CD4-positive, alpha-beta T cell treated with Interleukin-6 for 4 hours (primary cell): ENCODE measurements at places on chromosomes 16 and 17.

- DNase-seq = no peak
These were observed 30.4 kb downstream of the TMEM100 start for GRCh38 chr17:55692276-55692675.

DNA sequence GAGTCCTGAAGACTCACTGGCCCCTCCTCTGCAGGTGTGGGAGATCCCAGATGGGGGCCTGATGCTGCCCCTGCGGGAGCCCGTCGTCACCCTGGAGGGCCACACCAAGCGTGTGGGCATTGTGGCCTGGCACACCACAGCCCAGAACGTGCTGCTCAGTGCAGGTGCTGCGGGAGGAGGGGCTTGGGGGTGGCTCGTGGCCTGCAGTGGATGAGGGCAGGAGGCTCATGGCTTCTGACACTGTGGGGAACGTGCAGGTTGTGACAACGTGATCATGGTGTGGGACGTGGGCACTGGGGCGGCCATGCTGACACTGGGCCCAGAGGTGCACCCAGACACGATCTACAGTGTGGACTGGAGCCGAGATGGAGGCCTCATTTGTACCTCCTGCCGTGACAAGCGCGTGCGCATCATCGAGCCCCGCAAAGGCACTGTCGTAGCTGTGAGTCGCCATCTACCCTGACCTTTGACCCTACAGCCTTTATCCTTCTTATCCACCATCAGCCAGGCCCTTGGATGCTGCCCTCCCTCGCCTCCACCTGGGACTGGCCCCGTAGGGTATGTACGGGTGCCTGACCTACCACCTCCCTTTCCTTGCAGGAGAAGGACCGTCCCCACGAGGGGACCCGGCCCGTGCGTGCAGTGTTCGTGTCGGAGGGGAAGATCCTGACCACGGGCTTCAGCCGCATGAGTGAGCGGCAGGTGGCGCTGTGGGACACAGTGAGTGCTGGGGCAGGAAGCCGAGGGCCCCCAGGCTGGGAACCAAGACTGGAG, 3.6 kb downstream of the CORO1A start:
- peak; percentile 94 for DNase-seq

GRCh38 chr16:85752511-85753420, 1.9 kb upstream of the C16orf74 start:
- no peak for DNase-seq

GRCh38 chr16:85307552-85308364, 195.5 kb upstream of the CIBAR2 start:
- no peak for DNase-seq

DNA sequence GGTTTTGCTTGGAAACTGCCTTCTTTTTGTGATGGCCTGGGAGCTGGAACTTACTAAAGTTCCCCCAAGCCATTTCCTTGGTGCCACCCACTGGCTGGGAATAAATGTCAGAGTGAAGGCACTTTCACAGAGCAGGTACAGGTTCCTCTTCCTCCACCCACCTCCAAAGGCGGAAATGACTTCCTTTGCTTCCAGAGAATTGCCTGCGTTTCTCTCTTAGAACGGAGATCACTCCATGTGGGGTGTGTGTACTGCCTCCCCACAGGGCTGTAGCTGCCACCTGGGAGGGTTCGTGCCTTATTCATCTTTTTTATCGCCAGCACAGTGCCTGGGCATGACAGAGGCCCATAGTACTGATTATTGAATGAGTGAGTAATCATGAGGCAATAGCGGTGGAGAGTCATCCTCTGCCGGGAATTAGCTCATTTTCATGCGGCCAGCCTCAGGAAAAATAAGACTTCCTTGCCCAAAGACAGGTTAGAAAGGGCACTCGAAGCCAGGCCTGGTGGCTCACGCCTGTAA, 32.2 kb upstream of the HAS3 start:
- no peak for DNase-seq

DNA sequence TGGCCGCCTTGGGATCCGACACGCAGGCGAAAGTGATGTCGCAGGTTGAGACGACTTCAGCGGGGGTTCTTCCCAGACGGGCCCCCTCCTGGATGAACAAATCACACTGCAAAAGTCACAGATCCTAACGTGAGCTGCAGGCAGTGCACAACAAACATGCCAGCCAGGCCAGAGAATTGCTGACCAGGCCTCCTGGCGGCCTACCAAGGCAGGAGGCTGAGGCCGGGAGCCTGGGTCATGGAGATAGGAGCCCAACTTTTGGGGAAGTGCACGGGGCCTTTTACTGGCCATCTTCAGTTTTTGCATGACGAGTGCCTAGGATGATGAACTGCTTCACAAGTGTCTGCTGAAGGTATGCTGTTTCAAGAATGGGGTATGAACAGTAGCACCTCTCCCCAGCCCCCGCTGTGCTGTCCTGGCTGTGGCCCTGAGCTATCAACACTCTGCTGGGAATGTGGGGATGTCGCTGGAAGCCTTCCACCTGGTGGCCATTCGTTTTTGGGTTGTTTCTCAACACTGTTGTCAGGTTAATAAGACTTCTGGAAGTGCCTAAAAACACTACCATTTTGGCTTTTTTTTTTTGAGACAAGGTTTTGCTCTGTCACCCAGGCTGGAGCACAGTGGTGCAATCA, 12.2 kb upstream of the ROGDI start:
- no peak for DNase-seq

- DNase-seq = no peak
These were observed 84.4 kb upstream of the NUDT7 start for GRCh38 chr16:77637940-77638339.

DNA sequence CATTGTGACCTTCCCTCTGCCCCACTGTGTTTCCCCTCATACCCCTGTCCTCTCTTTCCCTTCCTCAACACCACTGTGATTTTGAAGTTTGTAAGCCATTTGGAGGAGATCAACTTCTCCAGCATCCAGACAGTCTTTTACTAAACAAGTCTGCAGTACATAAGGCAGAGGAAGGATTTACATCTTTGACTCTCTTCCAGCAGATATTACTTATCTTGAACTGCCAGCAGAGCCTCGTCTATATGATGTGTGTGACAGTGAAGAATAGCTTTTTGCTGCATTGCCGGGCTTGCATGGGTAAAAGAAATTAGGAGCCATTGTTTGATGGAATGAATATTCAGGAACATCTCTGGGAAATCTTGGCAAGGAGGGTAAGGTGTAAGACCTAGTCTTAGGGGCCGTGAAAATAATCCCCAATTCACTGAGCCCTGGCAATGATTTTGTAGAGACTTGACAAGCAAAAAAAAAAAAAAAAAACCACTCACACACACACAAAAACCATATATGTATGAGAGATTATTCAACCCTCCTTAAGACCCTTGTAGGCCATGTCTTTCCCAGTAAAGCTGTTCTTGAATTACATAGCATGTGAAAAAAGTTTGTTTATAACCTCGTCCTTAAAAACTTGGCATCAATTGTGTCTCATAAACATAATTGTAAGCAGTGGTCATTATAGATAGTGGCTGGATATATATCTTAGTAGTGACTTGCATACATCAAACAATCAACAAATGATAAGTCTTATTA, 903.9 kb downstream of the CDH11 start:
- DNase-seq = no peak

GRCh38 chr17:7307686-7308624, 527 bp downstream of the EIF5A start:
- peak; percentile 57 for DNase-seq

DNA sequence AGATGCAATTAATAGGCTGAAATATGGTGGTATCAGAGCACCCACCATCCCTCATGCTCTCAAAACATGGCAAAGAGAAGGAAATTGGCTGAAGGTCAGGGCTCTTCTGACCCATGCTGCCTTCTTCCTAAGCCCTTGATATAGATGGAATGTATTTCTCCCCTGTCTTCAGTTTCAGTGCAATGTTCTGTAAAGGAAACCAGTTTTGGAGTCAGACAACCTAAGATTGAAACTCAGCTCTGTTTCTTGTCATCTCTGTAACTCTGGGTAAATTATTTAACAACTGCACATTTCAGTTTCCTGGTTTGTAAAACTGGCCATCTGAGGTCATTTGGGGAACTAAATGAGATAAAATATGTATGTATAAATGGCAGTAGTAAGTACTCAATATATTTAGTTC, 243.9 kb downstream of the CA10 start:
- DNase-seq = no peak

DNA sequence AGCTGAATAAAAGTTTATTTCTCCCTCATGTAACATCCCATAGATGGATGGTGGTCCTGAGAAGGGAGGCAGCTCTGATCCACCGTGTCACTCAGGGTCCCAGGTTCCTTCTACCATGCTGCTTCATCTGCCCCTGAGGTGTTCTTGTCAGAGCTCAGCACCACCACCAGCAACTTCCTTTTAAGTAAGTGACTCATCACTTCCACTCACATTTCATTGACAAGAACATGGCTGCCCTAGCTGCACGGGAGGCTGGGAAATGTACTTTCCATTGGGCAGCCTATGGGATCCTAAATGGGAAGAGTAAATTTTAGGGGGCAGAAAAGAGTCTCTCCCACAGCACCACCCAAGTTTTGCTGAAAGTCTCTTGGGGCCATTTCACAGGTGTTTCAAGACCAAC, 134.7 kb downstream of the USP31 start:
- no peak for DNase-seq

- DNase-seq = no peak
These were observed 8.7 kb downstream of the ADAM11 start for GRCh38 chr17:44767493-44767892.

GRCh38 chr17:47725446-47726111, 7.5 kb upstream of the TBX21 start:
- DNase-seq = no peak

GRCh38 chr16:83907631-83908250, 8.8 kb downstream of the MLYCD start:
- no peak for DNase-seq

DNA sequence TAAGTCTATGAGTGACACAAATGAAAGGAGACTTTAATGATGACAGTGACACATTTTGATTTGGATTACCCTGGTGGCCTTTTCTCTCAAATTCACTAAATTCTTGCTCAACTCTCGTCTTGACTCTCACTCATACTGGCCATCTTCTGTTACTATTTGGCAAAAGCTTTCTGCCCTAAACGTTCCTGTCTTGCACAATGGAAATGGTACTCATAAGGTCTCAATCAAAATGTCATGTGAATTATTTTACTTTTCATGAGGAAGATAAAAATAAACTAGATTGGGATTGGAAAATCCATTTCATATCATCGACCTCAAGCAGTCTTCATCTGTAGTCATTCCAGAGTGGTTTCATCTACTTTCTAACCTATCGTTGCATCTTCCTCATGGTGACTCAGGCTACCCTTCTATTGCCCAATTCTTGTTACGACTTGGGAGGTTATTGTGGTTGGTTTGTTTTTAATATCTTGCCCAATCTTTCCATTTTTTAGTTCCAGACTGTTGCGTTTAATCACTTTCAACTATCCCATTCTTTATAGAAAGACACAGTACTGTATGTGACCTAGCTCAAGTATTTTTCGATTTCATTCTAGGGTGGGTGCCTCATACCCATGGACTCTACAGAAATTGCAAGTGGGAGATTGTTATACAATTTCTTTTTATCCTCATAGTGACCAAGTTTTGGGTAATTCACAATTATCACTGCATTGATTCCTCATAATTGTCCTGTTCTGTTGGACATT, 317.2 kb upstream of the KCNJ16 start:
- DNase-seq = no peak

- DNase-seq = no peak
These were observed 485 bp downstream of the DNAJA3 start for GRCh38 chr16:4426021-4426684.

DNA sequence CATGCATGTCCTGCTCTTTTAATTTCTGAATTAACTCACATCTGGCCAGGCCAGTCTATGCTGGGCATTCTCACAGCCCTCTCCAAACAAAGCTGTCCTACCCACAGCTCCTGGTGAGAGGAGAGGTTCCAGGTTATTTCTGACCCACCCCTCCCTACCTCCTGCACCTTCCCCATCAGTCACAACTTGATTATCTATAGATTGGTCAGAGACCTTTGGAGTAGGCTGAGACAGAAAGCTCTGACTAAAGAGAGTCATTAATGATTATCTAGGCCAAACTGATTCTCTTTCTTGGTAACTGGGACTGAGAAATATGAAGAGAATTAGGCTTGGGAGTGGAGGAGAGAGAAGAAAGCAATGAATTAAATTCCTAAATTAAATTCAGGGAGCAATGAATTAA, 1.4 kb upstream of the KRT222 start:
- no peak for DNase-seq

GRCh38 chr17:29677221-29677791, 54.6 kb upstream of the CORO6 start:
- no peak for DNase-seq

DNA sequence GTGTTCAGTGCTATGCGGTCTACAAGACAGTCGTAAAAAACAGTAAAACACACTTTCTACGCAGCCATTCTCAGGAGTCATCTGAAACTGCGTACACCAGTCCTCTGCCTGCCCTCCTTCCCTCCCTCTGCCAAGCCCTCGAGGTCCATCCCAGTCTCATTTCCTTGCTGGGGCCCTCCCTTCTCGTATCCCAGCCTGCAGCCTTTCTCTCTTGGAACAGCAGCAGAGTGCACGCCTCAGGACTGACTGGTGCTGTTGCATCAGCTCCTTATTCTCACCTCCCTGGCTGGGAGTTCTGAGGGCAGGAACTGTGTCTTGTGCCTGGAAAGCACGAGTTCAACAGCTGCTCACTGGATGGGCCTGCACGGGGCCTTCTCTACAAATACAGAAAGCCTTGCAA, 12.5 kb downstream of the FAHD1 start:
- no peak for DNase-seq

DNA sequence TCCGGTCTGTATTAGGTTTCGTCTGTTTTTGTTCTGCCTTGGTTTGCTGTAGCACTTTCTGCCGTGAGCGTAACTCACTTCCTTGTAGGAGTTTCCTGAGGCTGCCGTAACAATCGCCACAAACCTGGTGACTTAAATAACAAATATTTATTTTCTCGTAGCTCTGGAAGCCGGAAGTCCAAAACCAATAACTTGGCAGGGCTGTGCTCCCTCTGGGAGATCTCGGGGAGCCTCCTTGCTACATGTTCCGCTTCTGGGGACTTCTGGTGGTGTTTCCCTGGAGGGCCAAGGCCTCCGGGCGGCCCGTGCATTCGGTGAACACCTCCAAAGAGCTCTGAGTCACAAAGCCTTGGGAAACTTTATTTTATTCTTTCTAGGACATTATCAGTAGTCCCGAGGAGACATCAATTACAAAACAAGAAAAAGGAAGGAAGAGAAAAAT, 6.8 kb upstream of the WDR45B start:
- DNase-seq = no peak

DNA sequence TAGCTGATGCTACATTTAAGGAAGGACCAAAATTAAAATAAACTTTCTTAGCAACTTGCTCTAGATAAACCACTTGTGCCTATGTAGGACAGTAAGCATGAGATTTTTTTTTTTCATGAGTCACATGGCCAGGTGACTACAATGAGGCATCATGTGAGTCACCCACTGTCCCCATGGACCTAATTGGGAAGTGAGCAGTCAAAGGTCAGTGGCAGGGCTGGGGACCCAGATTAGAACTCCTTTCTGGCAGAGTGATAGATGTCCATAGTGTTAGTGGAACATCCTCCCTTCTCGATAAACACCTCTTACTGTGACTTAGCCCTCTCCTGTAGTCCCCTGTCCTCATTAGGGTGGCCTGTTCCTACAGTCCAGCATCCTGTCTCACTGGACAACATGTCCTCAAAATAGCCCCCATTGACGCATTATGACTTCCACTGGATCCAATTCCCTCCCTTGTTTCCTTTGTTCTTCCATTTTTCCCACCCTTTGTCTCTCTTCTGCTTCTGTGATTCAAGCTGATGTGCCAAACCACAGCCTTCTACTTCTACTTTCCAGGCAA, 12.4 kb downstream of the ITGB3 start:
- no peak for DNase-seq
